ENCODE measurements at places on chromosomes 11 and 22. TPM values are rescaled to one million over a fixed set of nuclear protein-coding genes. Genes with fewer than 3 reads are reported as not detected.

GRCh38 chr11:28677721-28678120, 569.5 kb downstream of the METTL15 start:
- H3K36me3 ChIP-seq: no peaks in the 10 kb centered on the region
- no peaks in the 10 kb centered on the region for H3K4me1 ChIP-seq
- H3K27me3 ChIP-seq: no peaks in the 10 kb centered on the region
- no peak overlapping the region for H3K27ac ChIP-seq
- DNase-seq: no peak
- H3K4me3 ChIP-seq: no peak overlapping the region

GRCh38 chr11:66220566-66220935, 47.9 kb upstream of the RAB1B start:
- H3K27me3 ChIP-seq: no peaks in the 10 kb centered on the region
- no peaks in the 10 kb centered on the region for H3K4me1 ChIP-seq
- no peak overlapping the region for H3K27ac ChIP-seq
- no peaks in the 10 kb centered on the region for H3K36me3 ChIP-seq
- no peak overlapping the region for H3K4me3 ChIP-seq

GRCh38 chr22:24319451-24319850, 48.8 kb downstream of the SPECC1L start:
- no peak overlapping the region for H3K4me3 ChIP-seq
- no peak for DNase-seq
- H3K27ac ChIP-seq: no peak overlapping the region
- no peaks in the 10 kb centered on the region for H3K36me3 ChIP-seq
- H3K4me1 ChIP-seq: no peaks in the 10 kb centered on the region
- no peaks in the 10 kb centered on the region for H3K27me3 ChIP-seq

DNA sequence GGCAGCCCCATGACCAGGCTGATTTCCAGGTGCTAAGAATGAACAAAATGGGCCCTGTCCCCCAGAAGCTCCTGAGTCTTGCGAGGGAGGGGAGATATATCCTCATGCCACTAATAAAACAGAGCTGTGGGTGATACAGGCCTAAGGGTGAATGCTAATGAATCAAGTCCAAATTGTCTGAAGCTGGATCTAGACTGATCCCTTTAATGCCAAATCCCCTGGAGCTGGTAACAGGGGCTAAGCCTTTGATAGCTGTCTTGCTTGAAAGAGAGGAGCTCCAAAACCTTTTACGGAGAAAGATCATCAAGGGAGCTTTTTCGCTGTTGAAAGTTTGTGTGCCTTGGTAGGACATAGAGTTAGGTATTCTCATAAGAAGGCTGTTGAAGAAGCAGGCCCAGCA, 79.7 kb downstream of the PPFIBP2 start:
- DNase-seq: no peak
- no peaks in the 10 kb centered on the region for H3K36me3 ChIP-seq
- no peaks in the 10 kb centered on the region for H3K4me1 ChIP-seq
- no peaks in the 10 kb centered on the region for H3K27me3 ChIP-seq
- no peak overlapping the region for H3K4me3 ChIP-seq
- H3K27ac ChIP-seq: no peak overlapping the region

- DNase-seq: peak; percentile 42
- peak overlapping the region; percentile 57 for H3K4me3 ChIP-seq
- no peaks in the 10 kb centered on the region for H3K27me3 ChIP-seq
- H3K36me3 ChIP-seq: no peaks in the 10 kb centered on the region
- H3K27ac ChIP-seq: peak overlapping the region; percentile 94
These were observed 435 bp upstream of the TAF6L start for GRCh38 chr11:62770778-62771143.

Gene KCTD21
- 6.2 TPM for total RNA-seq

Data from uterus (tissue), 4 donors.